Mucosa of gallbladder (tissue), 1 donor: ENCODE measurements at places on chromosomes 4 and X.
A peak's percentile ranks its signal among the peaks of the same experiment; 100 is the strongest.

- DNase-seq = no peak
These were observed 201.7 kb upstream of the AFF2 start for GRCh38 chrX:148298737-148299136.

GRCh38 chr4:114728426-114728825, 129.8 kb downstream of the UGT8 start:
- DNase-seq = no peak

DNA sequence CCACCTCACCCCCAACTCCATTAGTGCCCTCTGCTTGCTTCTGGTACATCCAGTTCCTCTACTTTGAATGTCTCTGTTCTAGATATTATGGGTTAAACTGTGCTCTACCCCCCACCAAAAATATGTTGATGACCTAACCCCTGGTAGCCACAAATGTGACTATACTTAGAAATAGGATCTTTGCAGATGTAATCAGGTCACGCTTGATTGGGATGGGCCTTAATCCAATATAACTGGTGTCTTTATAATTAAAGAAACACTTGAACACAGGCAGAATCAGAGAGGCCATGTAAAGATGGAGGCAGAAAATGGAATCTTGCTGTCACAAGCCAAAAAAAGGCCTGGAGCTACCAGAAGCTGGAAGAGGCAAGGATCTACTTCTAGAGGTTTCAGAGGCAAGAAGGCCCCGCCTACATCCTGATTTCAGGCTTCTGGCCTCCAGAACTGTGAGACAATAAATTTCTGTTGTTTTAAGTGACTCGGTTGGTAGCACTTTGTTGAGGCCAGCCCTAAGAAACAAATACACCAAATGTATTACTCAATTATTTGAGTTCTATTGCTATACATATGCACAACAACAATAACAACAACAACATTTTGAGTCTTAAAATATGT, 220.0 kb downstream of the PPP3CA start:
- DNase-seq = no peak

DNA sequence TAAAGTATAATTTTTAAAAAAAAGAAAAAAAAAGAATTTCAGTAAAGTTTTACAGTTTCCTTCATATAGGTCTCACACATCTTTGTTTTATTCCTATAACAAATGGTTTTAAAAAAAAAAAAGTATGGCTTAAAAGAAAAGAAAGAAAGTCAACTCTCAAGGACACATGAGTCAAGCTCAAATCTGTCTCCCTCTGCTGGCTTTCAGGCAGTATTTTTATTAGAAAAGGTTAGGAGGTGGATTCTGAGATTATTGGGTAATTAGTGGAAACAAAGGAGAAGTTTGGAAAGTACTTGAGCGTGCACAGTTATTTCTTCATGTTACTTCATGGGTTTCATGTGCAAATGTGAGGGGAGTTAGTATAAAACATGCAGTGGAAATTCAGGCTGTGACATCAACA, 36.6 kb upstream of the BTC start:
- DNase-seq = no peak

- DNase-seq = no peak
These were observed 75.6 kb downstream of the AFAP1 start for GRCh38 chr4:7863911-7864681.

- peak; percentile 66 for DNase-seq
These were observed at the start of gene STK32B for GRCh38 chr4:5051278-5052203. STK32B (plus strand) TSS chr4:5051480.

DNA sequence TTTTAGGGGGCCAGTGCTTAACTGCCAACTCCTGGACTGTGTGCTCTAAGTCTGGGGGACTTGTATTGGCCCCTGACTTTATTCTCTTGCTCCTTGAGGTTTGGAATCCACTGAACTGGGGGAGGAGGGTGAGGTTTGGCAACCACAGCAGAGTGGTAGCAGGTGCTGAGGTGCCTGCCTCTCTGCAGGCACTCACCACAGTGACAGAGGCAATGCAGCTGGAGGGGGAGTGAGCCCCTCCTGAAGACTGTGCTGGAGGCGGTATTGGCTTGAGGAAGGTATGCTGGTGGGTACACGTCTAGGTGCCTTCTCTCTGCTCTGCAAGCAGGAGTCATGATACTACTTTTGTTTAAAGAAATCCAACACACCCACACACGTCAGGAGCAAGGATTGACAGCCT, 24.6 kb downstream of the CFAP299 start:
- no peak for DNase-seq

DNA sequence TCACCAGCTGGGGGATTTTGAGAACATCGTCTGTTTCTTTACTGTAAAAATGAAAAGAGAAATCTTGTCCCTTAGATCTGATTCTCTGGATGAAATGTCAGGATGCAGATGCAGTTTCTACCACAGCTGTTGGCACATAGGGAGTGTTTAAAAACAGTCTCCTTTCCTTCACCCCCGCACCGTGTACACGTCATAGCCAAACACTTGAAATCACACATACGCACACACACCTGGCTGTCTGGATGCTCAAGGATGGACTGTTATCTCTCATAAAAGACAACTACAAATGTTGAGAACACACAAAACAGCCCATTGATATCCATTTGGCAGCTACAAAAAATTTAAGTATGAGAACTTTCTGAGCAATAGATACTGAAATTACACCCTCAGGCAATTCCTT, 275.8 kb upstream of the CLNK start:
- no peak for DNase-seq

- no peak for DNase-seq
These were observed 8.4 kb upstream of the BST1 start for GRCh38 chr4:15694431-15694830.

- DNase-seq = no peak
These were observed 61.9 kb downstream of the PRKG2 start for GRCh38 chr4:81152839-81153713.

- DNase-seq = no peak
These were observed 77.3 kb upstream of the CLNK start for GRCh38 chr4:10761903-10762302.

DNA sequence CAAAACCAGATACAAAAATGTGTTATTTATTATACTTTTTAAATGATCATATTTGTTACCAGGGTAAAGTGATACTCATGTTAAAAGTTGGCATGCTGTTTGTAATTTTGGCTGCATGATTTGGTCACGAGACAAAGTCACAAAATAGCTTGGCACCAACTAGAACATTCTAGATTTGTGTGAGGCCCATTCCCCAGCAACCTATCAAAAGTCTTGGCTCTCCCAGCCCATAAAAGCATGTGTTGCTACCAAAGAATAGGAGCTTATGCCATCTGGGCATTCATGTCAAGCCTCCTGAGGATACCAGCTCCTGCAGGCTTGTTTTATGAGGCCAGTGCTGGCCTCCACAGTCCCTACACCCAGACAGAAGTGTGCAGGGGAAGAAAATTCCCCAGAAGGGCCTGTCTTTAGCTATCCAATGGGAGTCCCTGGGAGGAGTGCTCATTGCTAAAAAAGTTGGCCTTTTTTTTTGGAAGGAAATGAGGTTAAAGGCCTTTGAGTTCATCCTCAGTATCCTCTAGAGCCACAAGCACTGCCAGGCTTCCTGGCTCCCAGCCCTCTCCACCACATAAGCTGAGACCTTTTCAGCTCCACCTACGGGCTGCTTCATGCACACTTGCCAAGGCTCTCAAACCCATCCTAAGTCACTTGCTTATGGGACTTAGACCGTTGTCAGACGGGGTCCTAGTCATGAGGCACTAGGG, 211.9 kb upstream of the EOLA2 start:
- no peak for DNase-seq

- no peak for DNase-seq
These were observed 1.3 kb downstream of the NKRF start for GRCh38 chrX:119604766-119605463.

GRCh38 chr4:67103001-67103747, 442.1 kb downstream of the CENPC start:
- DNase-seq = no peak

DNA sequence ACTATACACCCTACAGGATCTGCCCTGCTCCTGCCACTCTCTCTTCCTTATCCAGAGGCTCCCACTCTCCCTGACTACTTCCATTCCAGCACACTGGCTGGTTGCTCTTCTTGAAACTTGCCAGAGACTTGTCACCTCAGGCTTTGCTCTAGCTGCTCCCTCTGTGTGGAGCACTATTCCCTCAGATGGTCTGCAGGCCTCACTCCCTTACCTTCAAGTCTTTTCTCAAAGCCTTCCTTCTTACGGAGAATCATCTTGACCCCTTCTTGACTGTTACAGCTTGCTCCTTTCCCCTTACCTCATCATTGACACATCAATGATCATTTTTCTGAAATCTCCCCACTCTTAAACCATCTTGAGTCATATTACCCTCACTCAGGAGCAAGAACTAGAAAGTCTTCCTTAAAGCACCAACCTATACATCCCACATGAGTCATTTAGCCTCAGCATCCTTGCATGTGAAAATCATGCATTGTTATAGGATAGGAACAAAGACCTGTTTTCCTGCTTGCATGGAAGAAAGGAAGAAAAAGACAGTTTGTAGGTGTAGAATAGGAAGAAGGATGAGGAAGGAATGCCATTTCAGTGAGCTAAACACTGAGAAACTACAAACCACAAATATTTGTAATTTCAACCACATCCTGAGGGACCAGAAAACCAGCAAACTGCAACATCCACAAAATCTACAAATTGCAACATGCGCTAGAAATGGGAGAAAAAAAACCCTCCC, 55.7 kb downstream of the ANTXR2 start:
- DNase-seq = no peak

GRCh38 chrX:41561045-41561444, 113.9 kb downstream of the NYX start:
- peak; percentile 29 for DNase-seq
